ENCODE measurements at places on chromosomes 6 and 20.
A peak's percentile ranks its signal among the peaks of the same experiment; 100 is the strongest.

DNA sequence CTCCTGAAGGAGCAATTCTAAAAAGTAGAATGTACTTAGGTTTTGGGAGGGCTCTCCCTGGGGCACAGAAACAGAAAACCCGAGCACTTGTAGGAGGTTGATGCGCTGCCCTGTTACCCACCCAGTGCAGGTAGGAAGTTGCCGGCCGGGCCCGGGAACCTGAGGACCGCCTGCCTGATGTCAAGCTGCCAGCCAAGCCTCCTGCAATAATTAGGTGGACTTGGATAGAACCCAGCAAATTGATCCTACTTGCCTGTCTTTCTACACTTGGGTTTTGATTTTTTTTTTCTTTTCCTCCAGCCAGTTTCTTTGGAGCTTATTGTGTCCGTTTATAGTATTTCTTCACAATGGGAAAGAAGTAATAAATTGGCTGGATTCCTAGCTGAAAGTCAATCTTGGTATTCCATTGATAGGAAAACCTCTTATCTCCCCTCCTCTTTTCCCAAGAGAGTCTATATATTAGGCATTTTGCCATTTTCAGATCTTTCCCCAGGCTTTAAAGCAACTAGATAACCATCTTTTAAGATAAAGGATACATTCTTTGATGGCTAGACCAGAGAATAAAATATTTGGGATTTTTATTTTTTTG lies 78.3 kb upstream of the FYN start:
- DNase-seq, result no peak

GRCh38 chr6:63600136-63600535 lies 27.9 kb downstream of the LOC128125822 start:
- DNase-seq, result no peak

DNA sequence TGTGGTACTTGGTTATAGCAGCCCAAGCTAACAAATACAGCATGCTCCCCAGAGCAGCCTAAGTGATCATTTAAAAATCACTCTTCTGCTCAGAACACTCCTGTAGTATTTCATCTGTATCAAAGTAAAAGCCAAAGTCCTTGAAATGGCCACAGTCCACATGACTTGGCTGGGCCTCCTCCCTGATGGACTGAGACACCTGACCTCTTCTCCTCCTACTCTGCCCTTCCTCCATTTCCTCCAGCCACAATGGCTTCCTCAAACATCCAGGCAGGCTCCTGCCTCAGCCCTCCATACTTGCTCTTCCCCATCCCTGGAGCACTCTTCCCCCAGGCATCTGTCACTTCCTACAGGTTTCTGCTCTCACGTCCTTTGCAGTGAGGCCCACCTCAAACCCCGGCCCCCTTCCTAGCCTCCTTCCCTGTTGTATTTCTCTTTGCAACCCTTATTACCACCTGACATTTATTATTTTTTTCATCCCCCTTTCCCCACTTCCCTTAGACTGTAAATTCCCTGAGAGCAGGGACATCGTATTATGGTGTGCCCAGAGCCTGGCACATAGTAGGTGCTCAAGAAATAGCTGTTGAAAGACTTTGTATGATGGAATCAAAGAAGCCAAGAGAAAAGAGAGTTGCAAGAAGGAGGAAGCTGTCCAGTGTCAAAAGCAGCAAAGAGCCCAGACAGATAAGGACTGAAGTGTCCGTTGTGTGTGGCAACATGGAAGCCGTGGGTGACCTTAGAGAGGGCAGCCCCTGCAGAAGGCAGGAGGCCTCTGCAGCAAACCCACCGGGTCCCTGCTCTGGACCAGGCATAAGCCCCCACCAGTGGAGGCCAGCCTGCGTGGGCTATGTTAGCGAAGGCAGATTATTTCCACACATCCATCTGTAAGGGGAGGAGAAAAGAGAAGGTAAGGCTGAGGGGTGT lies 87.5 kb downstream of the TRERF1 start:
- DNase-seq, result no peak

GRCh38 chr6:42260972-42261371 lies 43.3 kb upstream of the MRPS10 start:
- DNase-seq, result no peak

DNA sequence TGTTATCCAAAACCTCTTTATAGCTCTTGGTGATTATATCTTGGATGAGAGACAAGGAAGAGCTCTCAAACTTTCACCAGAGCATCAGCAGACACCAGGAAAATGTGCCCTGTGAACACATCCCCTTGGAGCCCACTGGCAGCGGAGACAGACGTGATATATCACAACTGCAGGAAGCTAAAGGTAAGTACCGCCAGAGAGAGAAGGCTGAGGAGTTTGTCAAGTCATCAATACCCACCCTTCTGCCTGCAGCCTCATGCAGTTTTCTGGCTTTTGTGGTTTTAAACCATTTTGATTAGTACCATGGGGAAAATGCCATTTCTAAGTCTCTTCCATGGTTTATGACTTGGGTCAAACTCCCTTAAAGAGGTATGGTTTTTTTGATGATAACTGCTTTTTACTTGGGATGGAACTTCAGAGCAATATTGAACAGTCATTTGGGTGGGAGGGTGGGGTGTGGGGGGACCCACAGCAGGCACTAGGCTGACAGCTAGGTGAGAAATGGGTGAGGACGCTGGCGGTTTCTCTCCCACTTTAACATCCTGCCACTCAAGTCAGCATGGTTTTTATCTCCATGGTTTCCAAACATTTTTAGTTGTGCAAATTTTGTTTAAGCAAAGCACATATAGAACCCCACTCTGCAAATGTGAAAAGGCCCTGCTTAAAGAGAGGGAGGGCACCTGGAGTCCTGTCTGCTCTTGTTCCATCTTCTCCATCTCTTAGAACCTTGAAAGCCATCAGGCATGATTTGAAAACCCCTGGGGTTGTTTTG lies 108.4 kb downstream of the SCML4 start:
- no peak for DNase-seq

GRCh38 chr6:4503700-4504099 lies 272.5 kb upstream of the CDYL start:
- no peak for DNase-seq

- DNase-seq, result no peak
Observed at GRCh38 chr20:48794816-48795457, 32.9 kb downstream of the PREX1 start.

DNA sequence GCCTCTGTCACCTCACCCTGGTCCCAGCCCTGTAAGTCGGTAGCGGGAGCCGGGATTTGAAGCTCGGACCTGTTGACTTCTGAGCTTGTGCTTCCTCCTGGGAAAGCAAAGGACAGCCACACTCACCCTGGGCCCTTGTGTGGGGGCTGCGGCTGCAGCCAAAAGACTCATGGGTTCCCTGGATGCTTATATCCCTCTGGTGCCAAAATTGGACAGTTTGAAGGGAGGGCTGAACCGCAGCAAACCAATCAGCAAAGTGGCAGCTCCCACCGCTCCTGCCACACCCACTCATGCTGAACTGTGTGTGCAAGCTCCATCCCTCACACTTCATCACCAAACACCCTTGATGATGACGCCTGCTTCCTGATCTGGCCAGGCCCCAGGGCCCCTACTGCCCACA lies 3.9 kb upstream of the CCN5 start:
- DNase-seq, result no peak

DNA sequence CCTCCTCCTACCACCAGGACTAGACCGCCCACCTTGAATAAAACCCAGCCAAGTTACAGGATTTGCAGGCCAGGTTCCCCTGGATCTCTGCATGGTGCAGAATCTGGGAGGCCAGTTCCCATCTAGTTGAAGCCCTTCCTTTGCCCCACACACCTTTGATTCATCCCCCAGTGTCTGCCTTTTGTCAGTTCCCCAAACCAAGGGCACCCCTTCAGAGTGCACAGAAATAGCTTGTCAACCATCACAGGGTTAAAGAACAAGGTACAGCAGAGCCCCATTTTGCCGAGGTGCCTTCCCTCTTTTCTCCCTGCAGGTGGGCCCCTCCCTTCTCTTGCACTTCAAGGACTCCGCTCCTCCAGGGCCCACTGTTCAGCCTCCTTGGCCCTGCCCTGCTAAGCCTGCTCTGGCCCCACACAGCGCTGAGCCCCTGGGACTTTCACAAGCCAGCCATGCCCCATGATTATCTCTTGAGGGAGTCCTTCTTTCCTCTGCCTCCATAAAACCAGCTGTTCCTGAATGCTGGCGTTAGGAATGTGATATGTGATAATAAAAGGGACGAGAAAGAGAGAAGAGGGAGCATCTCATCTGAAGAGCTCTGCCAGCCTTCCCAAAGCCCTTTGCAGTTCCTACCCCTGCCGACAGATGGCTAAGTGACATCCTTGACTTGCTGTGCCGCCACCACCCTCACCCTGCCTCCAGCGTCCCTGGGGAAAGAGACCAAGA lies 280.3 kb downstream of the CDC5L start:
- no peak for DNase-seq

DNA sequence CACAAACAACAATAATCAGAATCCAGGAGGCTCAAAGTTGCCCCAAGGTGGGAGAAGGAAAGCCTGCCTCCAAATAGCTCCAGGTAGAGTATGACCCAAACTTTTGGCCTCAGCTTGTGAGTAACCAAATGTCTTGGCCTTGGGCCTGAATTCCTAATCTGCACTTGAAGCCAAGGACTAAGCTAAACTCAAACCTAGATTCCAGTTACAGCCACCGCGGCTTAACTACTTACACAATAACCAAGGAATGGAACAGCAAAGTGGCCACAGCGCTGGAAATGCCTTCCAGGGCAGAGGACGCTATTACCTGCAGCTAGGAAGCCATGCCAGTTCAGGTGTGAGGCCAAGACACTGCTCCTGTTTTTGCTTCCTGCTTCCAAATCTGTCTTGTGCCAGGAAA lies 4.6 kb downstream of the NINL start:
- DNase-seq, result no peak

- DNase-seq, result no peak
Observed at GRCh38 chr6:10030942-10031537, 383.8 kb downstream of the TFAP2A start.

DNA sequence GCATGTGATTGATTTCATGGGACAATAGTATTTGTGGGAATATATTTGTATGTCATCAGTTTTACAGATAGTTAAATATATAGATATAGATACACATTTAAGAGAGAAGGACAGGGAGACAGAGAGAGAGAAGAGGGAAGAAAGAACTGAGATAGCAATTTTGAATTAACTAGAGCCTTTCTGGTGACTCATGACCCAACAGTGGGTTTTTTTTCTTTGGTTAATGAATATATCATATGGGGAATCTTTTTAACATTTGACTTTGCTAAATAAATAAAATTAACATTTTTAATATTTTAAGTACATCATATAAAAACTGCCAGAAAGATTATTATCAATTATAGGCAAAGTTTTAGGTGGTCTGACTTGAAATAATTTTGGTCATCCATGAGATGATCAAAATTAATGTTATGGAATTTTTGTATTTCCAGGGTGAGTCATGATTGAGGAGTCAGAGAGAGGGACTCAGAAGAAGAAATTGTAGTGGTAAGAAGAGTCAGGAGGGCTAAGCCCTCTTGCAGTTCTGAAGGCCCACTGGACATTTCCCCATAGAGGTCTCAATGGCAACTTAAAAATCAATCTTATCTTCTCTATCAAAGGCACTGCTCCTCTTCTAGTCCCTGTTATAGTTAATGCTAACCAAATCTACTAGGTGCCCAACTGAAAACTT lies 508.1 kb upstream of the MAP3K7 start:
- no peak for DNase-seq

DNA sequence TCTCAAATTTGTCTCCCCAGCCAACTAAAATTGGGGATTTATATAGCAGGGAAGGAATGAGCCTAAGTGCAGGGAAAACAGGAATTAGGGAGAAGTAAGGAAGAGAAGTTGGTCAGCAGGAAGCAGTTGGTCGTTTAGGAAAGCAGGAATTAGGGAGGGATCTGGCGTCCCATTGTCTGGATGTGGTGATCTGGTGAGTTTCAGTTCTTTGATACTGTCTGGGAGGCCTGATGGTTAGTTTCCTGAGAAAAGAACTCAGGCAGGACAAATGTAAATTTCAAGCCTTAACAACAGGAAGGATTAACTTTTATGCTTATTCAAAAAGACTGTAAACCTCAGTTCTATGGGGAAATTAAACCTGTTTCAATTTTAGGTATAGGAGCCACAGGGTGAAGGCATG lies 116.2 kb upstream of the PRL start:
- DNase-seq, result no peak

GRCh38 chr20:38238829-38239228 lies 21.7 kb downstream of the KIAA1755 start:
- no peak for DNase-seq

DNA sequence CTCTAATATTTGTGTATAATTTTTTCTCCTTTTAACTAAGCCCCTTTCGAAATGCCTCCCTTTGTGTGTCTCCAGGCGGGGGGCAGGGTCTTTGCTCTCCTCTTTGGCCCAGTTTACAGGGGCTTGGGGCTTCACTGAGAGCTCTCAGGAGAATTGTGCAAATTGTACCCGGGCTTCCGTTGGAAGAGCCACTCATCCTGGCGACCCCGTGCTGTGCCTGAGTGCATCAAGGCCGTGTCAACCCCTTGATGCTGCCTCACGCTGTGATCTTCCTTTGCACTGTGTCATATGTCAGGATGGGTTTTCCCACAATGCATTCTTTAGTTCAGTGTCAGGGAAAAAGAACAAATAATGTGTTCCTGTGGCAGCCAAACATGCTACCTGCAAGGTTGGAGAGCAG lies 118.0 kb upstream of the POU3F2 start:
- no peak for DNase-seq

DNA sequence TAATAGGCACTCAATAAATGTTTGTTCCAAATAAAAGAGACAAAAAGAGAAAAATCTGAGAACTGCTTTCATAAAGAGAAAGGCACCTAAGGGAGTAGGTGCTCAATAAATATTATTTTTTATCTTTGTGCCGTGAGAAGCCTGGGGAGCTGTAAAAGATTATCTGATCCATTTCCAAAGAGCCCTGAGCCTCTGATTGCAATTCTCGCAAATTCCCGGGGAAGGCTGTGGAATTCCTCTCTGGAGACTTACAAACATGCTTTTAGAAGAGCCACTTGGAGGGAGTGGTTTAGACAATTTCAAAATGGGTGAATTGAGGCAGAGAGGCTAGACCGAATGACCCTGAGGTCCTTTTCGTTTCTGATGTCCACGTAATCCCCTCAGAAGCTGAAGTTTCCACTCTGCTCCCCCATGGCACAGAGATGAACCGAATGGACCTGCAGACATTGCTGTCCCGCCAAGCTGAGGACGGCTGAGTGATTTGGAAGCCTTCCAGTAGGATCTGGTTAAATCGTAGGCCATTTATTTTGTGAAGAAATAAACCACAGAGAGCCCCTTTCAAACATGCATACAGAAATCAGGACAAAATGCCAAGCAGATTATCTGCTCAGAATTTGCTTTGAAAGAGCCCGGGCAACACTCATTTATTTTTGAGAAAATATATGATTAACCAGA lies 77.8 kb downstream of the PKHD1 start:
- no peak for DNase-seq

GRCh38 chr6:7389162-7389450 lies 436 bp downstream of the CAGE1 start:
- DNase-seq, result peak; percentile 53

DNA sequence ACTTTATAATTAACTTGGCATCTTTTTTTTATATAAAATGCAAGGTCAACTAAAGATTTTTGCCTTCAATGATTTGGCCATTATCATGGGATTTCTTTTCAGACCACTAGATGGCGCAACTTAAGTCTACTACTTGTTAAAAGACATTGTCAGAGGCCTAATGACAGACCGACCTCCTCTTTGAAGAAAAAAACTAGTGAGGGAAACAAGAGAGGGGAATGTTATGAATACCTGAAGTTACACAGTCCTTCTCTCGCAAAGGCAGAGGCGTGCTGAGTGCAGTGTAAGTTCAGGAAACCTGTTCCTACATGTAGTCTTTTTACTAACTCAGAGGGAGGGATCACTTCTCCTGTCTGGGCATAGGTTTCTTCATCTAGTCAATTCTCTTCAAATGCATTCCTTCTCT lies 9.3 kb downstream of the TRAPPC3L start:
- peak; percentile 9 for DNase-seq
